ENCODE measurements at places on chromosomes 4 and X.

- no peak for DNase-seq
These were observed 47.0 kb downstream of the FGFRL1 start for GRCh38 chr4:1058198-1058996.

DNA sequence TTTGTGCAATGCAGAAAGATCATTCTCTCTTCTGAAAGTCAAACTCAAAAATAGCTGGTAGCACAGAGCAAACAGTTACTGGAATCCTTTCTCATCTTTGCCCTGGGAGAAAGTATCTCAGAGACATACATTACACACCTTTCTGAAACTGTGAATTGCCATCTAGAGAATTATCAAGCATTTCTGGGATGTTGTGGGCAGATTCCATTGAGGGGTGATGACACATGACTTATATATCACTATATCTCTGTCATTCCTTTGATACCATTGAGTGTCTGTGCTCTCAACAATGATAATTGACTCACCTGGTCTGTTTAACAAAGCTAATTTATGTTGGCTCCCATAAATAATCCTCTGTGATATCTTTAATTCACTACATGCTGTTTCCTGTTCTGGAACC lies 13.0 kb downstream of the SLIT2 start:
- DNase-seq: no peak

- no peak for DNase-seq
These were observed 8.3 kb downstream of the SPATA18 start for GRCh38 chr4:52059372-52059771.

GRCh38 chrX:106454991-106455390 lies 156.8 kb upstream of the RADX start:
- no peak for DNase-seq

- no peak for DNase-seq
These were observed 21.8 kb downstream of the CMC4 start for GRCh38 chrX:155048977-155049619.

DNA sequence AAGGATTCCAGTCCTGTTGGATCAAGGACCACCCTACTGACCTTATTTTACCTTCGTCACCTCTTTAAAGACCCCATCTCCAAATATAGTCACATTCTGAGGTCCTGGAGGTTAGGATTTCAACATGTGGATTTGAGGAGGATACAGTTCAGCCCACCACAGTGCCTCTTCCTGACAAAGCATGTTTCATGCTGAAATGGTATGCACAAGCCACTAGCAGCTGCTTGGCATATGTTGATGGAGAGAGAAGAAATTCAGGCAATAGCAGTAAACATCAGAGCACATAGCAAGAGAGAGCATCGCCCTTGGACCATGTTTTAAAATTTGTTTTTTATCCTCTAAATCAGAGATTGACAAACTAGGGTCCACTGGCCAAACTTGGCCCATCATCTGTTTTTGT lies 172.1 kb downstream of the PRKX start:
- DNase-seq: no peak

GRCh38 chr4:76898385-76898692 lies 395 bp upstream of the SOWAHB start:
- DNase-seq: no peak

Data from GM20000 (cell line).